ENCODE measurements at places on chromosomes 12 and 14. TPM values are rescaled to one million over a fixed set of nuclear protein-coding genes. Genes with fewer than 3 reads are reported as not detected.

KRT77 gene
- total RNA-seq: 0.09 TPM

NAV3 gene
- total RNA-seq: 132 TPM

GLIPR1L2 gene
- total RNA-seq: 1.5 TPM

SMCO3 gene
- not detected for total RNA-seq

TMPRSS12 gene
- total RNA-seq: not detected

CLEC7A gene
- total RNA-seq: 1.6 TPM

GALNT9 gene
- 23.1 TPM for total RNA-seq

P2RX2 gene
- not detected for total RNA-seq

LRRK2 gene
- 10.7 TPM for total RNA-seq

KCNMB4 gene
- total RNA-seq: 19.7 TPM

KCNA5 gene
- 2.9 TPM for total RNA-seq

DHRS7 gene
- 48.2 TPM for total RNA-seq

PAPLN gene
- 5.7 TPM for total RNA-seq

Data from cerebellum (tissue), 4 donors.